ENCODE measurements at places on chromosomes 2 and 18.

- no peak for DNase-seq
Measured at GRCh38 chr2:156695020-156695419, 258.8 kb downstream of the GPD2 start.

DNA sequence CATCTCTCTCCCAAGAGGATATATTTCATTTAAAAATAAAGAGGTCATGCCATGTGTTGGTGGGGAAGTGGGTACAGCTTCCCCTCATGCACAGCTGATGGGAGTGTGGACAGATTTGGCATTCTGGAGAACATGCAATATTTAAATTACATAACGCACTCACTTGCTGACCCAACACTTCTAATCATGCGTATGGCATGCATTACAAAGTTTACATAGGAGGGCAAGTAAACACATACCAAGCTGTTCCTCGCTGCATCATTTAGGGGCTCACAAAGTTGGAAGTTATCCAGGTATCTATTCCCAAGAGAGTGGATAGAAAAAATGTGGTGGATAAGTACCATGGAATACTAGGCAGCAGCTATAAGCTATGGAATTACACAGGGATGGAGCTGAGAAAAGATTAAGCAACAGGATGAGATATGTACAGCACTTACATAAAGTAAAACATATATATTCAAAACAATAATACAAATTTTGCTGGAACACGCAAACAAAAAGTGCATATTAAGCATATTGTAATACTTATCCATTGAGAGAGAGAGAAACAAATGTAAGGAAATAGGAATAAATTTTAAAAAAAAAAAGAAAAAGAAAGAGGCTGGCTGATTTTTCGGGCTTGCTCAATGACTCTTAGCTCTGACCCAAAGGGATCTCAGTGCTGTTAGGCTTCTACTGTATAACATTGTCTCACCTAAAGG, 11.0 kb downstream of the CYP1B1 start:
- DNase-seq = no peak

DNA sequence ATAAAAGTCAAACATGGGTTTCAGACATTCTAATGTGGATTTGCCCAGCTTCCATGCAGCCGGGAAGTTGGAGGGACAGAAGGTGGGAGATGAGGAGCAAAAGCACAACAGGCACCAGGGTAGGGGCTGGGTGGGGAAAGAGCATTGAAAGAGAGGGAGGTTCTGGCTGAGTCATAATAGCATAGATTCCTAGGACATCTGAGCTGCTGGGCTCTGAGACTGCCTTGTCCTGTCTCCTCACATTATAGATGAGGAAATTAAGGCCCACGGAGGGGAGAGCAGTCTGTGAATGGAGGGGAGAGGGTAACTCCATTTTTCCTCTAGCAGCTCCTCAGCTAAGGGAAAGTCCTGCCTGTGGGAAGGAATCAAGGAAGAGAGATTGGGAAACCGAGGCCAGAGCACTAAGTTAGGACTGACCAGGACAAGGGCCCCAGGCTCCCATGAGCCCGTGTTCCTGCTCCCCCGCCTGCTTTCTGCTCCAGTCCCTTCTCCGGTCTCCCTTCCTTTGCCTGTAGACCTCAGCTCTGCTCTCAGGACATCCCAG, 26.2 kb downstream of the SH2D6 start:
- DNase-seq = no peak

DNA sequence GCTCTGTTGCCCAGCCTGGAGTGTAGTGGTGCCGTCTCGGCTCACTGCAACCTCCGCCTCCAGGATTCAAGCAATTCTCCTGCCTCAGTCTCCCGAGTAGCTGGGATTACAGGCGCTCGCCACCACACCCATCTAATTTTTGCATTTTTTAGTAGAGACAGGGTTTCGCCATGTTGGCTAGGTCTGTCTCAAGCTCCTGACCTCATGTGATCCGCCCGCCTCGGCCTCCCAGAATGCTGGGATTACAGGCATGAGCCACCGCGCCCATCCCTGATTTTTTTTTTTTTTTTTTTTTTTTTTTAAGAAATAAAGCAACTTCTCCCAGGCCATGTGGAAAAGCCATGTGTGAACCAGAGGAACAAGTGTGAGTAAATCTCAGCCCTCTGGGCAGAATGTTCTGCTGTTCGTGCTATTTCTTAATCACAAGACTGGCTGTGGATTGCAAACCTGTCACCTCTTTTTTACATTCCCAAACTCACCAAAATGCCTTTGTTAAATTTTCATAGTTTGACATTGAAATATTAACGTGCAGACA, 6.4 kb upstream of the SH3BP4 start:
- no peak for DNase-seq

DNA sequence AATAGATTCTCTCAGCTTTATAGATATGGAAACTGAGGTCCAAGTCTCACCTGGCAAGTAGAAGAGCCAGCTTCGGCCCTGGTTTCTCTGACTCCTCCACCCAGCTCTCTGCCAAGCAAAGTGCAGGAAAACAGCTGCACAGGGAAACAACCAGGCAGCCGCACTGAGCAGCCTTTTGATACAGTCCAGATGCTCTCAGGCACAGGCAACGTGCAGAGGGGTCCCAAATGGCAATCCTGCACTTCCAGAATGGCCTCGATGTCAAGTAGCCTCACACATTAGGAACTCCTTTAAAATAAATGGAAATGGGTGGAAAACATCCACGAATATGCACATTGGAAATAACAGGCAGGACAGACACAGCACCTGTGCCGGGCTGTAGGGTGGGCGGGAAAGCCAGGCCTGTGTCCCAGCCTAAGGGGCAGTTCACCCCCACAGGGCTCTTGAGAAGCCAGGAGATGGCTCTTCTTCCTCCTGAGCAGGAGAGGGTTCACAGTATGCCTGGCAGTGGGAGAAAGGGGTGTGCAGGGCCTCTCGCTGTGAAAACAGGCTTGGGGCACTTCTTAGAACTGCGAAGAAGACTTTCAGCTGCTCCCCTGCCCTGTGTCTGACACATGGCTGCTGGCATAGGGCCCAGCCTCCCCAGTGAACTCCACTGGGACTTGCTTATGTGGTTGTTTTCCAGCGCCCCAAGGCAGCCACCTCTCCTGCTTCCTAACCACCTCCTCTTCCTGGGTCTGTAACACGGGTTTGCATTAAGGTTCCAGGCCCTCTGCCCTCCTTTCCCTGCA, 63.9 kb upstream of the TUBA3E start:
- DNase-seq = no peak

DNA sequence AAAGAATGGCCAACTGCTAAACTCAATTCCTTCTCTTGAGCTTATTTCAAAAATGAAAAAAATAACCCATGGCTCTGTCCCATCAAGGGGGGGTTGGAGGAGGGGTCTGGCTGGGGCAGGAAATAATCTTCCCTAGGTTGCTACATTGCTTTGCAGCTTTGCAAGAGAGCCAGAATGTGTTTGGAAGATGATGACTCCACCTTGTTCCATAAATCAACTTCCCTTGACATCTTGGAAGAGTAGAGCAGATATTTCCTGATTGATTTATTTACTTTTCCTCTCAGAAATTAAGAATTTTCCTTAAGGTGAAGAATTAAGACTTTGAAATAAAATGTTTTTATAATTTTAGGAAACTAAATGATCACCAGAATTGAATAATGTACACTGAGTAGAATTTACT, 41.3 kb downstream of the ESCO1 start:
- DNase-seq = no peak

GRCh38 chr2:189285962-189286645, 106.5 kb upstream of the COL5A2 start:
- no peak for DNase-seq

DNA sequence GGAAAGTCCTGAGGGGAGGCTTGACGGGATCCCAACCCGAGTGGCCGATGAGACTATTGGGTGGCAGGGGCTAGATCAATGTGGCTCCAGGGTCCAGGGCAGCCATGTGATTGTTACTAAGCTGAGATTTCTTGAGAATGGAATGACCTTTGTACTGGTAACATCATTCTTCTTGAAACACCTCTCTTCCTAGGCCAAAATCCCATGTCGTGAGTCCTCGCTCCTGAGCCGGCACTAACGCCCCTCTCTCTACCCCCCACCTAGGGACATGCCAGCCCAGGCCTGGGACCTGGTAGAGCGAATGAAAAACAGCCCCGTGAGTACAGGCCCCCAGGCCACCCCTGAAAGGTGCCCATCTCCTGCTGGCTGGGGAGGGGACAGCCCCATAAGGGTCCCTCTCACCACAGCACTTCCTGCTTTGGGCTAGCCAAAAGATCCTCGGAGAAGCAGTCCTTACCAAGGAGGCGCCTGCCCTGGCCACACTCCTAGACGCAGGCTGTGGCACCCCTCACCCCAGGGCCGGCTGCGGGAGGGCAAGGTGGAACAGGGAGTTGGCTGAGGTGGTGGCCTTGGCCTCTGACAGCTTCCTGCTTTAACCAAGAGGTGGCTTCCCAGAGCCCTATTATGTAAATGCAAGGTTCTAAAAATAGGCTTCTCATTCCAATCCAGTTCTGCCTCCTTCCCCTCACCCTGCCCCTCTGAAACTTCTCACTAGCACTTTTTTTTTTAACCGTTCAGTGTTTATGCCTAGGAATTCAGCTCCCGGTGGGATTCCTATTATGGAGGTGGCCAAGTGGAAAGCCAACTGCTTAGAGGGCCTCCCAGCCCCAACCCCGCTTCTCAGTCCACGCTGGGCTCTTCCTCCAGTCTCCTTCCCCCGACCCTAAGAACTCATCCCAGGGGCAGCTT, 126.6 kb upstream of the PPP1CB start:
- no peak for DNase-seq

DNA sequence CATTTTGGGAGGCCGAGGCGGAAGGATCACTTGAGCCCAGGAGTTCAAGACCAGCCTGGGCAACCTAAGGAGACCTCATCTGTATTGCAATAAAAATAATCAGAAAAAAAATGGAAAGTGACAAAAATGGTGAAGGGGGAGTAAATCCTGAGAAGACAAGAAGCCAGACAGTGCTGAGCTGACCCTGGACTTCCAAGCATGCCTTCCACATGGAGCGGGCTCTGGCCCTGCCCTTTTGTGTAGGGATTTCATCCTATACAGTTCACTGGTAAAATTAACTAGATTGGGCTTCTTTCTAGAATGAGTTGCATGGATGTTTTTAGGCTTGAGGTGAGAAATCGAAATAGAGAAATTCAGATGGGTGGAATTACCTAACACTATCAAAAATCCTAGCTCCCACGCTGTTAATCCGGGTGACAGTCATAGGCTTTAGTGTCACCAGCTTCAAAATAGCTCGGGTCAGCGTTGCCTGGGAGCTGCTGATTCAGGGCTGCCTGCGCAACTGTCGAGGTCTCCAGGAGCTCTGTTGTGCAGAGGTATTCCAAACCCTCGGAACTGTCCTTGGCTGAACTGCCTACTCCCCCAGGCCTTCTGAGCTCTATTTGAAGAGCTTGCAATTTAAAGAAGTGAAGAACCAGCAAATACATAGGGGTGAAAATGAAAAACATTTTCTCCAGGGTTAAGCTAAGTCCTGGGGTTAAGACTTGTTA, 21.5 kb upstream of the ZNF532 start:
- no peak for DNase-seq

- no peak for DNase-seq
Measured at GRCh38 chr2:193743089-193743488, 1548.4 kb upstream of the TMEFF2 start.

DNA sequence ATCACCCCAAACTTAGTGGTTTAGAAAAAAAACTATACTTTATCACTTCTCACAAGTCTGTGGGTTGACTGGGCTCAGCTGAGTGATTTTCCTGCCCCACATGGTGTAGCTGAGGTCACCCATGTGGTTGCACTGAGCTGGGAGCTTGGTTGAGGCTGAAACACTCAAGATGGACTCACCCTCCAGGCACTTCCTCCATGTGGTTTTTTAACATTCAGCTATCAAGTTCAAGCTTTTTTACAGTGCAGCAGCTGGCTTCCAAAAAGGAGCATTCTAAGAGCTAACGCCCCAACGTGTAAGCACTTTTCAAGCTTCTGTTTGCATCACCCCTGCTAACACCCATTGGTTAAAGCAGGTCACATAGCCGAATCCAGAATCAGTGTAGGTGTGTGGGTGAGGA, 105.9 kb upstream of the CREB1 start:
- no peak for DNase-seq

GRCh38 chr2:19607931-19608771, 249.7 kb upstream of the OSR1 start:
- no peak for DNase-seq

DNA sequence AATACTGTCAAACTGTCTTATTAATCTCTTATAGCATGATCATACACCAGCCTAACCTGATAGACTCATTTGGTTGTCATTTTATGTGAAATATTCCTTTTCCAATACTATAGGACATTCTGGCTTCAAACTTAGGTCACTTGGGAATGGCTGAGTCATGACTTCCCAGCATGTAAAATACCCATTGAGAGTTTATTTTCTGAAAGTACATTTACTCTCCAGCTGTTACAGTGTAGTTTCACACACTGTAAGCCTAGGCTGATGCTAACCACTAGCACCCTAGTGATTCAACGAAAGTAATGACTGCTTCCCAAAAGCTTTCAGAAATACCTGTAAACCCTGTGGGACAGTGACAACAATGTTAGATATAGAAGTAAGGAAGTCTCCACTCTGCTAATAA, 93.8 kb downstream of the FIGN start:
- DNase-seq = no peak

- no peak for DNase-seq
Measured at GRCh38 chr2:24792542-24792873, 683 bp downstream of the PTRHD1 start.

DNA sequence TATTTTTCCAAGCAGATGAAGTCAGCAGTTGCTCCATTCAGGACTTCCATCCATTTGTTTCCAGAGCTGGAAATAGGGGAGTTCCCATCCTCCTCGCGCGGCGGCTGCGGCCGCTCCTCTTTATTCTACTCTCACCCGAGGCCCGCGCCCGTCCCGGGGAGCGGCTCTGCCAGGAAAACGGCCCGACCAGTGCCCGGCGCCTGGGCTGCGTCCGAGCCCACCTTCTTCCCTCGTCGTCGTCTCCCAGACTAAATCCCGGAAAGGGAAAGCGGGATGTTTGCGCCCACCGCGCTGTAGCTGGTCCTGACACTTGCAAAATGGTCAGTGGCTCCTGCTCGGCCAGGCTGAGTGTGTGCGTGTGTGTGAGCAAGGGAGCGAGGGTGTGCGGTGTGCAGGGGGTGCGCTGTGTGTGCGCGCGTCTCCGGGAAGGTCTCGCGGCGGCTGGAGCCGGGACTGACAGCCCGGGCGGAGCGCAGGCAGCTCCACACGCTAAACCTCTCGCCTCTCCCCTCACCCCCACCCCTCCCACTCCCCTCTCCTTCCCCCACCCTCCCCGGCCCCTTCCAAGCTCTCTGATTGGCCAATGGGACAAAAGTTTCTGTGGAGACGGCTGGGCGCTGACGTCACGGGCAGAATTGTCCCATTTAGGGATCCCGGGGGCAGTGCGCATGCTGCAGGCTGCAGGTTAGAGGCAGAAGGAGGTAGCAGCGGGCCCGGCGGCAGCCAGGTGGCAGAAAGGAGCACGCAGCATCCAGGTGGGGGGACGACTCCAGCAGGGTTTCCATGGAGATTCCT, at the start of gene NOL4:
NOL4 (minus strand) TSS at position 491 of the 795 bp plus-strand sequence. CDS start 1,660 bp downstream, outside the sequence.
- peak; percentile 88 for DNase-seq

- no peak for DNase-seq
Measured at GRCh38 chr18:9283791-9284190, 50.8 kb upstream of the TWSG1 start.

DNA sequence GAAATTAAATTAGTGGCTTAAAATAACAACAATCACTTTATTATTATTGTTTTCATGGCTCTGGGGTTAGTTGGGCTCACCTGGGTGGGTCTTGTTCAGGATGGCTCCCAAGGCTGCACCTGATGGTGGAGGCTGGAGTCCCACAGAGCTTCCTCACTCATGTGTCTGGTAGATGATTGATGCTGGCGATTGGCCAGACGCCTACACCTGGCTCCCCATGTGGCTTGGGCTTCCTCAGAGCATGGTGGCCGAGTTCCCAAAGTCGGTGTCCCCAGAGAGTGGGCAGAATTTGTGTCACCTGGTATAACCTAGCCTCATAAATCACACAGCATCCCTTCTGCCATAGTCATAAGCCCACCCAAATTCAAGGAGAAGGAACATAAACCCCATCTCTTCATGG, 18.2 kb downstream of the DBI start:
- no peak for DNase-seq

Data from NCI-H2029 (cell line).